CD4-positive, alpha-beta T cell treated with Interleukin-10 for 1 hour (primary cell): ENCODE measurements at places on chromosomes 12 and 14.

DNA sequence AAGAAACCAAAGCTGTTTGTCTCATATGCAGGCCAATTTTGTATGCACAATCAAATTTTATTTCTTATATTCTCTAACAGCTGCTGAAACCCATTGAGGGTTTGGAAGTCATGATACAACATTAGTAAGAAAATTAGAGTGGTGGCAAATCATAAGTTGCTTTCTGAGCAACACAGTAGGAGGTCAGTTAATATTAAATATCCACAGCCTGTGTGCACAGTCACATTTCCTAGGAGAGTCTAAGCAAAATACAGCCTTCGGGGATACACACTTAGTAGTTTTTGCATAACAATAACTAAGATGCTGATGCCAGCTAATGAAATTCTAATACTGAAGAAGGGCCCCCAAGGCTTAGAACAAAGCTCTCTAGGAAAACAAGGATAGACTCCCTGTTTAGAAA, 209.6 kb upstream of the E2F7 start:
- no peak for DNase-seq

DNA sequence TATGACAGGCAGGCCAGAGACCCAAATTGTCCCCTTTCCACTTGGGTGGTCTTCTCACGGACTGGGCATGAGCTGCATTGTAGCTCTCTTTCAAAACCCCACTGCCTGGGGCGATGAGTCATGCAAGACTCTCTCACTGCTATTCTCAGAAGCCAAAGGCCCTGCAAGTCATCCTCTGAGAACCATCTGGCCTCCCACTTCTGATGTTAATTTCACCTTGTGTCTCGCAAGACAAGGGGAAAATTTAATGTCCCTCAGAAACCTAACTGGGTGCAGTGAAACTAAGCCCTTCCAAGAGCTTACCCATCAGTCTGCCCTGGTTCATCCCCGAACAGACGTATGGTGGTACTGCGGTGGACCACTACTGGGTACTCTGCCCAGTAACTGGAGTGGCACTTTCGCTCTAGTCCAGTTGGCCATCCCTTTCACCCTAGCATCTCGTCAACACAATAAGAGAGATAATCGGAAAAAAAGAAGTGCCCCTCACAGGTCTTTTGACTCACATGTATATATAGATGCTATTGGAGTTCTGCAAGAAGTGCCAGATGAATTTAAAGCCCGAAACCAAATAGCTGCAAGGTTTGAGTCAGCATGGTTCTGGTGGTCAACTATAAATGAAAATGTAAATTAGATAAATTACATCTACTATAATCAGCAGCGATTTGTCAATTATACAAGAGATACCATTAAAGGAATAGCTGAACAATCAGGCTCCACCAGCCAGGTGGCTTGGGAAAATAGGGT, 31.3 kb upstream of the LALBA start:
- no peak for DNase-seq

GRCh38 chr12:132711080-132711843, 620 bp downstream of the PGAM5 start:
- DNase-seq: peak; percentile 19

- no peak for DNase-seq
These were observed 135.8 kb upstream of the VRK1 start for GRCh38 chr14:96661244-96661969.

GRCh38 chr14:52759145-52759544, 29.2 kb downstream of the STYX start:
- no peak for DNase-seq

DNA sequence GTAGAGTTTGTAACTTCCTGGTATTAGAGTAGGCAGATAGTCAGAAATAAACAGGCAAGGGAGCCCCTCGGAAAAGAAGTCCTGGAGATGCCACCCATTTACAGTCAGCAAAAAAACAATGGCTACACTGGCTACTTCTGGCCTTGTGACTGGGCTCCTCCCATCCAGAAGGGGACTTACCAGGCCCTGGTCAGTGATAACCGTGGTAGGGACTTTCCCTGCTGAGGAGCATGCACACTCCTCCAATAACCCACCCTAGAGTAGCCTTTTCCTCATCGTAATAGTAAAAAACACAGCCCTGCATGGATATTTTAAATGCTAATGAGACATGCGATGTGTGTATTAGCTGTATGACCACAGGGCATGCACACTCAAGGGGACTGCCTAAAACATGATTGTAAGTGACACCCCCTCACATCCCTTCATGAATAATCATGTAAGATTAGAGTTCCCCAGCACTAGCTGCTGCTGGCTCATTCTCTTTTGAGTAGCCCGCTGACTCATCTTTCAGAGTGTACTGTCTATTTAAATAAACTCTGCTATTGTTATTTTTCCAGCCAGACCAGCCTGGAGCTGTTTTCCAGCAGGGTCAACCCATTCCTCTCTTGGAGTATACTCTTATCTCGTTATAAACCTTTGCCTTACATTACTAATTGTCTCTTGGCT, 413.8 kb upstream of the TMTC1 start:
- no peak for DNase-seq

DNA sequence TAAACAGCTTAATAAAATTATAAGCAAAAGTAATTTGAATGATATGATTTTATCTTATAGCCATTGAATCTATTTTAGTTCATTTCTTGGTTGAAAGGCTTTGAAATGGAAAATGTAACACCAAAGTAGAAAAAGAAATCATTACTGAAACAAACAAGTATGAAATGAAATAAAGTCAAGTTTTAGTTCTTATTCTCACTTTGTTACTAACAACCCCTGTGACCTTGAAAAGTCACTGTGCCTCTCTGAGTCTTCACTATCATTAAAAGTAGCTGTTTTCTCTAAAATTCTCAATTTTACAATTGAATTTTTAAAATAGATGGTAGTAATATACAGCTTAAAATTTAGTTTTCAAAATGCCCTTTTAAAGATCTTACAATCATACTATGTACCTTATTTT, 32.4 kb upstream of the SLC17A8 start:
- DNase-seq: no peak

GRCh38 chr12:7751394-7751793, 4.2 kb upstream of the CLEC4C start:
- no peak for DNase-seq

GRCh38 chr12:54133772-54134375, 54.9 kb downstream of the SMUG1 start:
- no peak for DNase-seq

GRCh38 chr14:90828642-90829487, 12.6 kb upstream of the TTC7B start:
- peak; percentile 63 for DNase-seq

- no peak for DNase-seq
These were observed 38.7 kb upstream of the MTERF2 start for GRCh38 chr12:107025671-107026070.

DNA sequence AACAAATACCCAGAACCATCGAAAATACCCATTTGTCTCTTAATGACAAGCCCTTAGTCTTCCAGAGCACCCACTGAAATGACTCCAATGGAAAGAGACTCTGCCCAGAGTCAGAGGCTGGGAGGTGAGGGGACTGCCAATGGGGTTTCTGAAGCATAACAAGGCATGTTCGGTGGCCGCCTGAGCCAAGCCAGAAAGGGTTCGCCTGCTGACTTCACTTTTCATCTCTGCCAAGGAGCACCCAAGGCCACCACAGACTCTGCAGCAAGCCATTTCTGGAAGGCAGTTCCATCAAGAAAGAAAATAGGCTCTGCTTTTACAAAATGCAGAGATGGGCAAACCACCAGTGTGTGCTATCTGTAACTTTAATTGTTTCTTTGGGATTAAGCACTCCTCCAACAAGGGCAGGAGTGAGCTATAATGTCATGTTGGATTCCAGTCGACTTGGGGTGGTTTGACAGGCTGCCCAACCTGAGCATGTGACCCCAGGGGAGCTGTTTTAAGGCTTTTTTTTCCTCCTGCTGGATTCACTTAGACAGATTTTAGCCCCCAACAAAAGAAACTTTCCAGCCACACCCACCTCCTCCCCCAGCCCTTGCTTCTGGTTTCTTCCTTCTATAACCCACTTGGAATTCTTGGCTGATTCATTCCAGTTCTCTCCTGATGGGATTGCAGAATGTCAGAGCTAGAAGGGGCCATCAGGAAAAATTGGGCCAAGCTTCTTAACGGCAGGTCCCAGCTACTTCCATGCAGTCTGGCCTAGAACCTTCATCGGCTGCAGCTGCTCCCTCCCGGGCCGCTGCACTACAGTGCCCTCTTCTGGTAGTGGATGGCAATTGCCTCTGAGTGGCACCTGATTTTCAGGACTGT, 24.1 kb downstream of the CKAP4 start:
- peak; percentile 78 for DNase-seq

DNA sequence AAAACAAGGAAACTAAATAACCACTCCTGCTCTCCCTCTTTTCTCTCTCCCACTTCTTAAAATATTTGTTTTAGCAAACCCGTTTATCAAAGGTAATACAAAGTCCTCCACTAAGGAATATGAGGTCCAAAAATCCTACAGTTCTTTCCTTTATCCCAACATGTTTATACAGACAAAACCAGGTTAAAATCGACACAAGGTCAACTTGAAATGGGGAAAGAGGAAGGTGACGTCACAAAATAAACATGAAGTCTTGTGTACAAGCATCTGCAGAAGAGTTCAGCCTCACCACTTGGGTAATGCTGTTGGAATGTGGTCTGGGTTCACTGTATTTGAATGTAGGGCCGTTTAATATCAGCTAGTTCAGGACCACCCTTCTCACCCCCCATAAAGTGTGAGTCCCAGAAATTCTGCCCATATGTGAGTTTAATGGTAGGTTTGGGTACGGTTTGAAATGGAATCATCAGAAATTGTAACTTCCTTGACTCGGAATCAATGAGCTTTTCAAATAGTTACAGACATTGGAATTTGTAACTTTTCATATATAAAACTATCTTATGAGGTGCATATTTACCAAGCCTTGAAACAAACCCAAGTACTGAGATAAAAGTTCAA, 120.0 kb upstream of the SLC38A2 start:
- DNase-seq: no peak

DNA sequence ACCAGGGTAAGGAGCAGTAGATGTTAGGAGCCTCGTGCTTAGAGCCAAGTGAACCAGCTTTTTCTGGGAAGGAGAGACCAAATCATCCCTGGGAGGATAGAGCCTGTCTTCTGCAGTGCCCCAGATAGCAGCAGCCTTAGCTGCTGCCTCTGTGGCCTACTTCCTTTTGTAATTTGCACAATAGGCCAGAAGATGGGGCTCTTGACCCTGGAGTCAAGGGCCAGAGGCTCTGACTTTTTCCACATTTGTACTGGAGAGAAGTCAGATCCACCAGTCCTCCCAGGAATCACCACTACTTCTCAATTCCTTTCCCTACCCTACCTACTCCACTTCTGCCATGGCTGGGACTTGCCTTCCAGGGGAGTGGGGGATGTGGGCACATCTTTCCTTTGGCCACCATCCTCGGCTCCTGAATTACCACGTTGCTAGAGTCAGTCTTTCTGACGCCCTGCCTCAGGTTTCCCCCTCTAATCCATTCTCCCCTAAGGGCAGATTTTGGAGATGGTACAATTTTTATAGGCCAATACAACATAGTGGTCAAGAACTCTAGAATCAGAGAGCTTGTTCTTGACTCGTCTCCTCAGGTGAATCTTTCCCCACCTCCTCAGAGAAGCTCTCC, 3.3 kb upstream of the SLC4A8 start:
- peak; percentile 69 for DNase-seq

DNA sequence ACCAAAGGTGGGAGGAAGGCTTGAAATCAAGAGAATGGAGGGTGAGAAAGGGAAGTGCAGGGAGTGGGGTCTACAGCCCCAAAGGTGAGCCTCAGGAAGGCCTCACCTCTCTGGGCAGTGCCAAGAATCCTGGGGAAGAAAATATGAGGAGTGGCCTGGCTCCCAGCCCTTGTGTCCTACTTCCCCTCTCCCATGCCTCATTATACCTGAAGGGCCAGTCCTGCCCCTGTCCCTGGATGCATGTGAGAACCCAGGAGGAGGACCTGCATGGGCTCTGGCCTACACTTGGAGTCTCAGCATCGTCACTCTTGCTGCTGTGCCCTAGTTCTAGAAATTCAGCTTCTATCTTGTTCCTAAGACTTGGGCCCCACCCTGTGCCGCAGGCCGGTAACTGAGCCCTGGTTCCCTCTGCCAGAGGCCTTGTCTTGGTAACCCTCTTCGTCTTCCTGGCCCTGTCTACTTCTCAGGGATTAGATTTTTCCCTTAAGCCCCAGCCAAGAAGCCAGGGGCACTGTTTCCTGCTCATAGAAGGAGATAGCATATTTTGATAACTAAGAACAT, 10.9 kb upstream of the MYH7 start:
- DNase-seq: no peak

- no peak for DNase-seq
These were observed 14.6 kb downstream of the C14orf132 start for GRCh38 chr14:96053600-96054381.

- no peak for DNase-seq
These were observed 28.1 kb upstream of the GPR68 start for GRCh38 chr14:91272341-91273272.

DNA sequence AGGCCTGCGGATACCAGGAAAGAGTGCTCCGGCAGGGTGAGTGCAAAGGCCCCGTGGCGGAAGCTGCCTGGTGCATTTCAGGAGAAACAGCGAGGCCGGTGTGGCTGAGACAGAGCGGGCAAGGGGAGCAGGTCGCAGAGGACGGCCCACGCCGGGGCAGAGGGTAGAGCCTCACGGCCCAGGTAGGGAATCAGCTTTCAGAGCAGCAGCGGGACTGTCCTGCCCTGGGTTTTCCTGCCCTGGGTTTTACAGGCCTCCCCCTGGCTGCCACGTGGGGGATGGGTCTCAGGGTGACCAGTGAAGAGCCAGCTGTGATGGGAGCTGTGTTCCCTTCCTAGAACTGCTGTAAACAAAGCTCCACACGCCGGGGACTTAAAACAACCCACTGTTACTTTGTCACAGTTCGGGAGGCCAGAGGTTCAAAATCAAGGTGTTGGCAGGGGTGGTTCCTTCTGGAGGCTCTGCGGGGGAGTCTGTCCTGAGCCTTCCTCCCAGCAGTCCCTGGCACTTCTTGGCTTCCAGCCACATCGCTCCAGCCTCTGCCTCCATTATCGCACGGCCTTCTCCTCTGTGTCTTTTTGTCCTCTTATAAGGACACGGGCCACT, 10.4 kb downstream of the NCOR2 start:
- no peak for DNase-seq
